Neural progenitor cell (in vitro differentiated cells): ENCODE measurements at places on chromosomes 7 and 10.

- peak; percentile 10 for DNase-seq
Measured at GRCh38 chr10:12434277-12434676, 84.9 kb downstream of the CAMK1D start.

DNA sequence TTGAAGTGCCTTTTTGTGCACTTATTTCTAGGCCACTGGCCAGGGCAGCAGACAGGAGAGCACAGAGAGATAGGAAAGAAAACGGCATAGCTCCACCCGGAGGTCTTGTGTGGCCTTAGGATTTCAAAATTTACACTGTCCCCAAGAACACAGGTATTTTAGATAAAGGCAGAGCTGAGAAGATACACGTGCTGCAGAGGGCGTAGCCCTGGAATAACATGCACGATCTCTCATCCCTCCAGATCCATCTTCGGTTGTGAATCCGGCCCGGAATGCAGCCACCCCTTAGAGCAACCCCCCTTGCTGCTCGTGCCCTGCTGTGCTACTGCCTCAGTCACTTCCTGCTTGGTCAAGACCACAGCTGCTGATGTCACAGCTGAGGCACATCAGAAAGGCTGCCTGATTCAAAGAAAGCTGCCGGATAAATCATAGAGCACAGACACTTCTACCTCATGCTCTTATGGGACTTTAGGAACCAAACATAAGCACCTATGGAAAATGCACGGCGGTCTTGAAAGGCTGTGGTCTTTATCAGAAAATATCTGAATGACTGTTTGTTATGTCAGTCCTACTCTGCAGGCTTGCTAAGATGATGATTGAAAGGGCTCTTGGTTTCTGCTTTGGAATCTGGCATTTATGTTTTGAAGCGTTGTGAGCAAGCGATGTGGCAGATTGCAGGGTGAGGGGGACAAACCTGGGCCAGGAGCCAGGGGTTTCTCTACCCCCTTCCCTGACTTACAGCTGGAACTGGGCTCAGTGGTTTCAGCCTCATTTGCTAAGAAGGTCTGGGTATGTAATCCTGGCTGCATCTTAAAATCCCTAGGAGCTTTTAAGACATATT, 152.0 kb downstream of the SVIL start:
- peak; percentile 37 for DNase-seq

DNA sequence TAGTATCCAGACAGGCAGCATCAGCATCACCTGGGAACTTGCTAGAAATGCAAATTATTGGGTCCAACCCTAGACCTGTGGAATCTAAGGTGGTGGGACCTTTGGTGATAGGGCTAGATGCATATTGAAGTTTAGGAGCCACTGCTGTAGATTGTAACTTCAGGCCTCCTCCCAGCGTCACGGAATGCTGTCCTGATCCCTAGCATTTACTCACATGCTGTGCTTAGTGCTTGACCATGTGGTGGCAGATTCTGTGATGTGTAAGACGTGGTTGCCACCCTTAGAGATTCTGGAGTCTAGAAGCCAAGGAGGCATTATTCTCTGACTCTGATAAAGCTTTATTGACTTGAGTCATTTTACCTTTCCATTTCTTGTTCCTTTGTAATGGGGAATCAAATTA, 13.5 kb downstream of the AHR start:
- peak; percentile 16 for DNase-seq

DNA sequence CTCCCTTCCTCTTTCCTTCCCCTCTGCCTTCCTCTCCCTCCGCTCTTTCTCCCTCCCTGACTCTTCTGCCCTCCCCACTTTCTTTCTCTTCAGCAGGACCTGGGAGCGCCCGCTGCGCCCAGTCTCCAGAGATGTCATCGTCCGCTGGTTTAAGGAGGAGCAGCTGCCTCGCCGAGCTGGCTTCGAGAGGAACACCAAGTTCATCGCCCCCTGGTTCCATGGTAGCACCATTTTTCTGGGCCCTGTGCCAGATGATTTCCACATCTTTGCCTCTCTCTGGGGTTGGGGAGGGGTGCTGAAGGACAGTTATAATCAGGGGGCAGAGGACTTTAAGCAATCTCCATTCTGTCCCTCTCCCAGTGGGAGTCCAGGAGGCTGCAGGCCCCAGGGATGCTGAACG, 71.6 kb downstream of the SH2D4B start:
- no peak for DNase-seq

GRCh38 chr7:141071855-141072547, 1.9 kb upstream of the TMEM178B start:
- DNase-seq: peak; percentile 35

- DNase-seq: no peak
Measured at GRCh38 chr10:110868981-110869380, 2.7 kb upstream of the PDCD4 start.

- DNase-seq: no peak
Measured at GRCh38 chr7:95660023-95660434, 63.7 kb upstream of the PDK4 start.

- DNase-seq: no peak
Measured at GRCh38 chr10:112361951-112362751, 11.8 kb upstream of the ACSL5 start.

DNA sequence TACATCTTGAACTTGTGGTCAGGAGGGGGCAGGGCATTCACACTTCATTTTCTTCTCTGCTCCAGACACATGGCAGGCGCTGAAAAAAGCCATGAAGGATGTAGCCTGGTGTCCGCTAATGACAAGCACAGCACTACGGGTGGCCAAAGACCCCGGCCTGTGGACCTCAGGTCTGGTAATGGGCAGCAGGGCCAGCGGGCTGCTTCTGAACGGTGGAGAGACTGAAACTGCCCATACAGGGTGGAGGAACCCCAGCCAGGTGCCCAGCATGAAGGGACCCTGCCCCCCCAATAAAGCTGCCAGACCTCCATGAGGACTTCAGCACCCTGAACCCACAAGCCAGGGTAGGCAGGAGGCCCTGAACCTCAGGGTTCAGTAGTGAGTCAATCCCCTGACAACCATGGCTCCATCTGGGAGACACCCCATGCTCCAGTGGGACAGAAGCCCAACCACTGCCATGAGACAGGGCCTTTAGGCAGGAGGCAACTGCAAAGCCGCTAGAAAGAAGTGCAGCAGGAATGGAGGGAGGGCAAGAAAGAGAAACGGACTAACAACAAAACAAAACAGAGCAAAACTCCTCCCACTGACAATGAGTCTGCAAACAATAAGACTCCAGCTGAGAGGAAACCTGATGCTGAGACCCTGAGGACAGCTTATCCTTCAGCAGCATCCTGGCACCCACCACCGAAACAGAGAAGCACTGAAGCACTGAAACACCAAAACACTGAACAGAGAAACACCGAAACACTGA, 140.2 kb upstream of the PPP2R2D start:
- DNase-seq: peak; percentile 75
